ENCODE measurements at places on chromosomes 6 and 20.
A peak's percentile ranks its signal among the peaks of the same experiment; 100 is the strongest.

DNA sequence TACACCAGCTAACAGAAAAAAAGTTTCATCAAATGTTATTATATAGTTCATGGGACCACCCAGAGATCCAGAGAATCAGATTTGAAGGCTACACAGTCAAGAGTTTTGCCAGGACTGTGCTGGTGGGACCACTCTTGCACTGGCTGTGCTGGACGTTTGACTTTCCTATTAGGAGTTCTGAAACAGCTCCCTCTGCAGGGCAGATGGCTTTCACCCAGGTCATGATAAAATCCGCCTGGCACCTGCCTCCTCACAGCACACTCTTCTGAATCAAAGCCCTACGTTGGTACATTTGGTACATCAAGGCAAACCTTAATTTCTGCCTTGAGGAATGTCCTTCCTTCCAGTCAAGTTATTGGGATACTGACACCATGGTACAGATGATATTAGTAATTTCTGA lies 302.1 kb downstream of the ZNF217 start:
- peak; percentile 5 for DNase-seq

GRCh38 chr6:98037571-98037970 lies 754.6 kb upstream of the MMS22L start:
- no peak for DNase-seq

- DNase-seq: no peak
These were observed 138.9 kb downstream of the PDE7B start for GRCh38 chr6:135990439-135990838.

DNA sequence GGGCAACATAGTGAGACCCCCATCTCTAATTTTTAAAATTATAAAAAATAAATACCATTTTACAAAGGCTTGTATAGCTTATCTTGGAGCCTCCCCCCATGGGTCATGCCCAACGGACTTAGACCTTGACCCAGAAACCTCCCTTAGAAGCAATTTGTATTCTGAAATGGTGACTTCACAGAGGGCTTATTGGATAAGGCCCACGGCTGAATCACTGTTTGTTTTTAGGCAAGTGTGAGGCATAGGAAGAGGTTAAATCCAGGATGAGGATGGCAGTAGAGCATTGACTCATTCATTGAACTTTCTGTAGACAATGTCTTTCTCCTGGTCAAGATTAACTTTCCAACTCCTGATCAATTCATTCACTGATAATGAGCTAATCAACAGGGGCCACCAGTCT lies 6.2 kb upstream of the SNAI1 start:
- no peak for DNase-seq

DNA sequence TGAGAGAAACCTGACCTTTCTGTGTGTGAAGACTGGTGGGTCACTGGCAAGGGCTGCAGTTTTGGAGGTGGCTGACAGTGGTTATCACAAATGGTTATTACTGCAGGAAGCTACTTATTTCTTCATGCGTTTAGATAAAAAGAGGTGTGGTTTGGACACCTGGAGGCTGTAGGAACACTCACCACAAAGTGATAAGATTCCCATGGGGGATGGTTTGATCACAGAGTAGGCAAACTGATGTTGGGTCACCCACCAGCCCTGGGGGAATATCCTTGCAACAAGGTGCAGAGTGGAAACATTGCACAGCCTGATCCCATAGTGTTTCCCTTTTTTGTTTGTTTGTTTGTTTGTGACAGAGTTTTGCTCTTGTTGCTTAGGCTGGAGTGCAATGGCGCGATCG lies 33.9 kb upstream of the RNGTT start:
- DNase-seq: no peak

DNA sequence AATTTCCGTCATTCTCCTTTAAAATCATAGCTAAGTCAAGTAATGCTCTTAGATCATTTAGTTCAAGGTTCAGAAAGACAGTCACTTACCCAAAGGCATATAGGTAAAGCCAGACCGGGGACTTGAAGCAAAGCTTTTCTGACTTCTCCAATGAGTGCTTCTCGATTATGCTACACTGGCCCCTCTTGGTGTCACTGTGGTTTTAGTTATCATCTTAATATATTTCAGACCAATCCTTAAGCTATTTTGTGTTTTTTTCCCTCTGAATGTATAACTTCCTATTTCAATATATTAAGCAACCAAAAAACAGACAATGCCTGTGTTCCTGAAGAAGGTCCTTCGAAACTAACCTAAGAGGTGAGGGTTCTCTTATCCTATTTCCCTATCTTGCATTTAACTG lies 3.9 kb downstream of the PRDM1 start:
- no peak for DNase-seq

DNA sequence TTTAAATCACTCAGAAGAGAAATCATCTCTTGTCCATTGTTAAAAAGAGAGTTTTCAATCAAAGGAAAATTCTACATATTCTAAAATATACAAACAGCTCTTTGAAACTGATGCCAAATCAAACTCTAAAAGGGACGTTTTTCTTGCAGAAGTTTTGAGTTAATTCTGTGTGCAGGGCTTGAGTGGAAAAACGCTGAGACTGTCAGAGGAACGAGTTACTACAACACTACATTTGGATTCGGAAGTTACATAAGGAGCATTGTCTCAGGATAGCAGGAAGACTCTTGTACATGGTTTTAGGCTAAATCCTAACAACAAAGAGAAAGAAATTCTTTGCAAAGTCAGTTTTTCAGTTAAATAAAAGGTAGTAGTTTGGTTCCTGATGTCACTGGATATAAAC lies 155.7 kb upstream of the SUPT3H start:
- DNase-seq: no peak

GRCh38 chr20:3074812-3075211 lies 3.4 kb downstream of the OXT start:
- no peak for DNase-seq

- DNase-seq: no peak
These were observed 116.3 kb downstream of the ANKRD60 start for GRCh38 chr20:58112017-58112781.

- DNase-seq: no peak
These were observed 333.9 kb upstream of the AGPAT4 start for GRCh38 chr6:161607696-161608297.

GRCh38 chr20:44041001-44041400 lies 126.3 kb downstream of the TOX2 start:
- no peak for DNase-seq

- no peak for DNase-seq
These were observed 187.4 kb downstream of the TENT5A start for GRCh38 chr6:81565071-81565470.

DNA sequence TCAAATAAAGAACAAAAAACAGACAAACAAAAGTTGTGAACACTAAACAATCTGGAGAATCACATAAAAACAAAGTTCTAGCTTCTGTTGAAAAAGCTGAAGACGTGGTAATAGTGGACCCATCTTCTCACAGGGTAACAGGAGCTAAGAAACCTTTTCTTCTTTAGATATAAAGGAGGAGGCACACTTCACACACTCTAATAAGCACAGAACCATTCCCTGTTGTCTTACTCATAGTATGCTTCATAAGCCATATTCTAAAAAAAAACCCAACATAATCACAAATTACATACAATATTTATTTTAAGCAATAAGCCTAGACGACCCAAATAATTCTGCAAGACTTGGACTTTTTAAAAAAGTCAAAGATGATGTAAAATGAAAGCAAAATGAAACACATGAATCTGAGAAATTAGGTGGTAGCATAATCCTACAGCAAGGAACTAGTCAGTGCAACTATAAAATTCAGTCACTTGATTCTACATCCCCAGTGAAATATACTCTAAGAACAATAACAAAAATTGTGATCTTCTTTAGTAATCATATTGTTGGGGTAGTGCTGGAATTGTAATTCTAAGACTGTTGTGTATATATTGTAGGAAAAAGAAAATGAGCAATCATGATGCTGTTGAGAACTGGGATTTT lies 15.6 kb downstream of the SRPK1 start:
- no peak for DNase-seq

- DNase-seq: no peak
These were observed 124.7 kb upstream of the PMEPA1 start for GRCh38 chr20:57834306-57835073.

- DNase-seq: peak; percentile 13
These were observed 140.4 kb downstream of the IMPG1 start for GRCh38 chr6:75932067-75932466.

DNA sequence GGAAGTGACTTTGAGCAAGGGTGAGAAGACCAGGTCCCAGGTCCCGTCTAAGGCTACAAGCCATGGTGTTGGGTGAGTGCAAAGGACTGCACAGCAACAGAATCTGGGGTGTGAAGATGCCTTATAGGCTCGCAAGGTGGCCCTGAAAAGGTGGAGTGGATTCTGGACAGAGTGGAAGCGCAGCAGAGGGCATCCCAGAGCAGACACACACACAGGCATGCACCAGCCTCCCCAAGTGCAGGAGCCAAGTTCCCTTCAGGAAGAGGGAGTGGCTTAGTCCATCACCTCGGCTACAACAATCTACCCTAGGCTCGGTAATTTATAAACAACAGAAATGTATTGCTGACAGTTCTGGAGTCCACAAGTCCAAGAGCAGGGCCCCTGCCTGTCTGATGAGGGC lies 180.1 kb upstream of the PDE10A start:
- no peak for DNase-seq

- peak; percentile 26 for DNase-seq
These were observed 774 bp downstream of the PLEKHG1 start for GRCh38 chr6:150600301-150601017.

DNA sequence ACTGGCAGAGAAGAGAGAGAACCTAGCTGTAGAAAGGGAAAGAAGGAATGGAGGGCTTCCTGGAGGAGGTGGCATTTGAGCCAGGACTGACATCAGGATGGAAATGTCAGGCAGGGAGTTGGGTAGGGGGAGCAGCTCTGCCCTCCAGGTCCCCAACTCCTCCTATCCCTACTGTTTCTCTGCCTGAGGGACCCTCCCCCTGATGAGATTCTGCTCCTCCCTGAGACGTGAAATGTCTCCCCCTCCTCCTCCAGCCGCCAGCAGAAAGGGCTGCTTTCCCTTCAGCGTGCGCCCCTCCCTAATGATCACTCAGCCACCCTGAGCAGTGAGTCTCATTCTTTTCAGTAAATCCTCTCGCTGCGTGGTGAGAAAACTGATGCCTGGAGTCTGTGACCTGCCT lies 40.6 kb downstream of the HLA-DPB1 start:
- no peak for DNase-seq

DNA sequence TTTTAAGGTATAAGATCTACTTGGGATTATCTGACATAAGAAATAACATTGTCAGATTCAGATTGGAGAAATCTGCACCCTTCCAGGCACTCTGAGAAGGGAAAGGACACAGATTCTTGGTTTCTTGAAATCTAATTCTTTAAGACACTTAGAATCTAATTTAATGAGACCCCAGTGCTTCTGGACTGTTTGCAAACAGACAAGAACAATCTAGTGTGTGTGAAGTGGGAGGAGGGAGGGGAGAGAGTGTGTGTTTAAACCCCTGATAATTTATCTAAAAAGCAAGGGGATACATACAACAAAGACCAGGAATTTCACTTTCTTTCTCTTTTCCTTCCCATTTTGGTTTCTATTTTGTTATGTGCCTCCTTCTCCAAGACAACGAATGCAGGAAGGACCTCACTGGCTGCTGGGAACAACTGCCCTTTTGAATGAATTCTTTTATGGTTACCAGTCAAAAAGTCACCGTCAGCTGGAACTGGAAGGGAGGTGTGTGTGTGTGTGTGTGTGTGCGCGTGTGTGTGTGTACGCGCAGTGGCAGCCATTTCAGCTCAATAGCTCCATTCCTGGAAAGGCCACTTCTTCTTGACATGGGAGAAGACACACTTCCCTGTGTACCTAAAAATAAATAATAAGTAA lies 129.4 kb downstream of the BCAS1 start:
- no peak for DNase-seq

DNA sequence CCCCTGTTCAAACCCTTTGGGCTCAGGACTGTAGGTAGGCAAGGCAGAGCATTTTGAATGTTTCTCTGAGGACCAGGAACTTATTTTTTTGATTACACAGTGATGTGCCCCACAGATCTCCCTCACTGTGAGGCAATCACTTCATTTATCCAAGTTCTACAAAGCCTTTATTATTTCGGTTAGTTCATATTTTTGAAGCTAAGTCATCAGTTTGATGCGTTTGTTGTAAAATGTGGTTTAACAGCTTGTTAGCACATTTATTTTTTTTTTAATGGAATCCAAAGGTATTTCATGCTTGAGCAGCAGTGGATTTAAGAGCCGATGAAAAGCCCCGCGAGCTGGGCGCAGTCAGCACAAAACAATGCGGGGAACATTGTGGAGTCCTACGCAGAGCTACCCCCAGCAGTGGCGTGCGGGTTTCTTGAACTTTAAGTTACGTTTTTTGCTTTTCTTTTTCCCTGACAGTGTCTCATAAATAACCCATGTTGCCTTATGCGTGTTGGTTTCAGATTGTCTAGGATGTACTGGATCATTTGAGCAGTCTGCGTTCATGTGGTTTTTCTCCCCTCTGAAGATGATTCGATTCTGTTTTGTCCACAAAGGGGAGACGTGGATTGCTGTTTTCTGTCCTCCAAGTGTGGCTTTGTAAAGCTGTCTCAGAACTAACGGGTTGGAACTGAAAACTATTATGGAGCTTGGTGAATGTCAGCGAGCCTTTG lies 233.6 kb upstream of the BMP2 start:
- no peak for DNase-seq

- peak; percentile 93 for DNase-seq
These were observed 92.5 kb upstream of the NXT1 start for GRCh38 chr20:23257848-23258746.

GRCh38 chr6:82264824-82265223 lies 17.3 kb upstream of the IBTK start:
- DNase-seq: no peak

GRCh38 chr6:6891949-6892461 lies 215.8 kb upstream of the RREB1 start:
- DNase-seq: no peak

DNA sequence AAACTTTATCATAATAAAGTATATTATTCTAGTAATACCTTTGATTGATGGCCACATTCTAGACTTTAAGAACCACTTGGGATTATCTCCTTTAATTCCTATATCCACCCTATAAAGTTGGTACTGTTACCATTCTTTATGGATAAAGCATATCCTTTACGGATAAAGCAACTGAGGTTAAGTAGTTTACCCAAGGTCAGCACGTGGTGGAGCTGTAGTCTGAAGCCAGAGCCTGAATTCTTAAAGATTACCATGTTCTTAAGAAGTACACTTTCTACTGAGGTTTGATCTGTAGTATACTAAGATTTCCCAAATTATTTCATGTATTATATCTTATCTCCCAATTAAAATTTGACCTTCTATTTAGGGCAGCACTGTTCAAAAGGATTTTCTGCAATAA lies 3.0 kb upstream of the NCOA7 start:
- DNase-seq: no peak

- DNase-seq: peak; percentile 14
These were observed 76.5 kb downstream of the QKI start for GRCh38 chr6:163490826-163491577.

DNA sequence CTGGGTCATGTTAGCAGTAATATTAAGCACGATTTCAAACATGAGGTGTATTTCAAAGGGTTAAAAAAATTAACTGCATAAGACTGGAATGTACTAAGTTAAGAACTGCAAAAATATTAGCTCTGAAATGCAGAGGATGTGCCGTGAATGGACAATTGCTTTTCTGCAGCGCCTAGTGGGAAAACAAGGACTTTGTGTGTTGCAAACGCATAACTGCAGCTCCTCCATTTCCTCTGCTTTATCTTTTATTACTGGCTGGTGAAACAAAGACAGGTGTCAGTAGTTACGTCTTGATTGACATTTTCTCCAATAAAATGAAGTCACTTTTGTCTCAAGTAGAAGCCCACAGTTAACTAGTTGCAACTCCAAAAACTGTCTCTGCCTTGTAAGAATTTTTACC lies 1.7 kb downstream of the PDE7B start:
- DNase-seq: no peak

GRCh38 chr6:144219056-144219685 lies 66.0 kb upstream of the UTRN start:
- DNase-seq: peak; percentile 36
